ENCODE measurements at places on chromosomes 16 and 17.

- DNase-seq, result peak; percentile 66
Observed at GRCh38 chr17:8965394-8966168, at the start of gene PIK3R5. Gene PIK3R5 (minus strand): TSS chr17:8965707. CDS start chr17:8911494, 54,213 bp downstream.

DNA sequence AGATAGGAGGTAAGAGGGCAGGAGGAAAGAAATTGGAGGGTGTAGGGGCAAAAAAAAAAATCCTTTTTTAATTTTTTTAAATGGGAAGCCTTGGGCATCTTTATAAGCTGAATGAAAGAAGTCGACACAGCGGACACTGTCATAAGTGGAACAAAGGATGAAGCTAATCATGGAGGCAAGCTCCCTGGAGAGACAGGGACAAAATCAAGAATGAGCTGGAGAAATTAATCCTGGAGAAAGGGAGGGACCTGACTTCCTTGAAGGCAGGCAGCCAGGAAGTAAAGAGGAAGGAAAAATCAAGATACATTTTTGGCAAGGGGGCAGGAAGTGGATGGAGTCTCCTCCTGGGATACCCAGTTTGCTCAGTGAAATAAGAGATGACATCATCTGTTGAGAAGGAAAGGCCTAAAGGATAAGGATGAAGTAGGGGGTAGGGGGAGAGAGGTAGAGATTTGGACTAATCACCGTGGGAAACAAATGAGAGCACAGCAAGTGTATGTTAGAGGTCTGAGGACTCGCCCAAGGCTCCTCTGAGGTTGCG is 179.3 kb downstream of the SLC39A11 start:
- no peak for DNase-seq

DNA sequence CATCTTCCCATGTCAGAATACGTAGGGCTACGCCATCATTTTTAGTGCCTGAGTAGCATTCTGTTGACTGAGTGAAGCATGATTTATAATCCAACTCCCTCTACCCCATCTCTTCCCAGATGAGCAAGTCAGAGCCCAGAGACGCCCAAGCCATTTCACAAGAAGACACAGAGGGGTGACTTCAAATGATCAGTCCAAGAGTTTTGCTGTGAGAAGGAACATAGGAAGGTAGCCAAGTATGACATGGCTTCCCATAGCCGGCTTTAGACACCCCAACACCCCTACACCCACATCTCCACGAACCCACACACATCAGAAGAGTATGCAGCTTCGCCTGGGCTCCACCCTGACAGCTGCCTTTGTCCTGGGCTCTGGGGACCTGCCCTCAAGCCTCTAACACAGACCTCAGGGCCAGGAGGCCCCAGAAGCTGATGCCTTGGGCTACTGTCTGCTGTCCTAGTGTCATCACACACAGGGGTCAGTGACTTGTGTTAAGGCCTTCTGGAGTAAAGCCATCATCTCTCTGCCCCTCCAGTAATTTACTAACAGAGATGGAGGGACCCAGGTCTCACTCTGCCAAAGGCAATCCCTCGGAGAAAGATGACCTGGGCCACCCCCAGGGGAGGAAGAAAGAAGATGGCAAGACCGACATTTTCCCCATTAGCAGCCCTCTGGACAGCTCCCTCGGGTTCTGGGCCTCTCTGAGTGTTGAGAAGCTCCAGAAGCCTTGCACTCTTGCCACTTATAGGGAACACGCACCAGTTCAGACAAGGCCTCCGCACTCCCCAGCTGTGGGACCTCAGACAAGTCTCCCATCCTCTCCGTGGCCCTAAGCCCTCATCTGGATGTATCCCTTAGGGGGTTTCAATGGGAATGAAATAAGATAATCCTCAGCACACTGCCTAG is 38.7 kb upstream of the MRPS23 start:
- DNase-seq, result no peak

GRCh38 chr17:12680407-12680897 is 14.8 kb downstream of the MYOCD start:
- DNase-seq, result no peak

GRCh38 chr17:1060991-1061390 is 64.1 kb downstream of the TIMM22 start:
- DNase-seq, result peak; percentile 33

GRCh38 chr16:82567175-82567574 is 59.6 kb upstream of the CDH13 start:
- DNase-seq, result no peak

- no peak for DNase-seq
Observed at GRCh38 chr16:50303605-50304466, 37.5 kb downstream of the ADCY7 start.

DNA sequence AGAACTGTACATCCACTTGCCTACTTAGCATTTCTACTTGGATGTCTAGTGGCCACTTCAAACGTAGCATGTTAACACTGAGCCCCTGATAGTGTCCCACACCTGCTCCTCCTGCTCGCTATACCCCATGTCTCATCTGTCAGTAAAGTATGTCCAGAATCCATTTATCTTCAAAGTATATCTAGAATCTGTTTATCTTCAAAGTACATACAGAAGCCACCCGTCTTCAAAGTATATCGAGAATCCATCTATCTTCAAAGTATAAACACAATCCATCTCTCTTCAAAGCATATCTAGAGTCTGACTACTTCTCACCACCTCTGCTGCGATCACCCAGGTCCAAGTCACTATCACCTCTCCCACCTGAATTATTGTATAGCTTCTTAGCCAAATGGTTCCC is 43.8 kb downstream of the MYO1D start:
- DNase-seq, result no peak

GRCh38 chr17:59028328-59028727 is 78.4 kb downstream of the TRIM37 start:
- DNase-seq, result no peak

DNA sequence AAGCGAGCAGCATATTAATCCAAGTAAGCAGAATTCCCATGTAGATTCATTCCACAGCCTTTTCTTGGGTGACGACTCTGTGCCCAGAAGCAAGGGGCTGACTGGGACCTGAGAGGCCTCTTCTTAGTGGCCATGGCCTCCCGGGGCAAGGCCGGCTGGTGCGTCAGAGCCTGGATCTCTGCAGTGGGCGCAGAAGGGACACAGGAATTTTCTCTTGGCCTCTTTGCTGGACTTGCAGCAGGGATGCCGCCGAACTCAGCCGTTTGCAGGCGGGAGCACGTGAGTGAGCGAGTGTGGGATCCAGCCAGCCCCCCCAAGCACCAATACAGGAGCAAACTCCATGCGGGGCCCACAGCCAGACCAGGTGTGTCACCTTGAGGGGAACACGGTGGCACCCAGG is 151.8 kb downstream of the RPTOR start:
- DNase-seq, result no peak

GRCh38 chr17:50132104-50132794 is 2.3 kb upstream of the SAMD14 start:
- no peak for DNase-seq

GRCh38 chr17:77872199-77872598 is 86.3 kb upstream of the TNRC6C start:
- DNase-seq, result no peak

DNA sequence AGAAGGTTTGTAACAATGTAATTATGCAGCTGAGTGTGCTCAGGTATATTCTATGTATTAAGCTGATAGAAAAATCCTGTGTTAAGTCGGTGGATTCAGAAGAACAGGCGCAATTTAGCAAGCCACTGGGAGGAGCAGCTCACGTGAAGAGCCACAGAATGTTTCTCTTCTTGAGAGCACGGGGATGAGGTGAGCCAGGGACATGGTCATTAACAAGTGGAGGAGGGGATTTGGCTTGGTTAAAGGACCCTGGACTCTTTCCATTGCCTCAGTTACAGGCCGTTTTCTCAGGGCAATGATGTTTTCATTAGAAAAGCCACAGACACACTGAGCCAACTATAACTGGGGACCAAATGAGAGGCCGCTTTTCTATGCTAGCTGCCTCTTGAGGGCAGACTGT is 178.7 kb downstream of the SNX29 start:
- DNase-seq, result no peak

DNA sequence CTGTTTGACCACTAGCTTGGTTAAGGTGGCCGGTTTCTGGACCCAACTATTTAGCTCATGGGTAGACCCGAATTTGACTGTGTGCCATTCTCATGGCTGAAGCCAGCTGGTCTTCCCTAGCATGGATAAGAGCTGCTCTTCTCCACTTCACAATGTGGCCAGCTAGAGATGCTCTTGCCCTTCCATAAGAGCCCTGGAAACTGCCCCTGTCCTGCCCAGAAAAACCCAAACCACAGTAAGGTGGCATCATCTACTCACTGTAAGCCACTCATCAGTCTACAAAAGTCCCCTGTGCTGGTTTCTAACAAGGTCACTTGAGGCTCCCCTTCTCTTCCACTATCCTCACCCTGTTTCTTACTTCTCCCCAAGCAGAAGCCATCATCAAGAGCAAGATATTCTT is 165.1 kb downstream of the HS3ST2 start:
- DNase-seq, result no peak

DNA sequence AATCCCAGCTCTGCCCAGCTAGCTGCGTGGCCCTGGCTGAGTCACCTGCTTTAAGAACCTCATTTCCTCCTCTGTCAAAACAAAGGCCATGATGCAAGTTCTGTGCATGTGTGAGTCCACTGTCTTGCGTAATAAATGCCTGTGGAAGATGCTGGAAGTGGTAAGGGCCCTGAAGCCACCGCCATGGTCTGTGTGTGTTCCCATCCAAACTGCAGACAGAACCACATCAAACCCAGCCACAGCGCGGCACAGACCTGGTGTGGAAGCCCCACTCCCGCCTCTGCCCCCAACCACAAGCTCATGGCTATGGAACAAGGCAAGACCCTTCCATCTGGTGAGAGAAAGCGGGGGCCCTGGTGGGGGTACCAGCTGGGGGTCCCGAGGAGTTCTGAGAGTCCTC is 26.0 kb downstream of the NECAB2 start:
- peak; percentile 85 for DNase-seq

DNA sequence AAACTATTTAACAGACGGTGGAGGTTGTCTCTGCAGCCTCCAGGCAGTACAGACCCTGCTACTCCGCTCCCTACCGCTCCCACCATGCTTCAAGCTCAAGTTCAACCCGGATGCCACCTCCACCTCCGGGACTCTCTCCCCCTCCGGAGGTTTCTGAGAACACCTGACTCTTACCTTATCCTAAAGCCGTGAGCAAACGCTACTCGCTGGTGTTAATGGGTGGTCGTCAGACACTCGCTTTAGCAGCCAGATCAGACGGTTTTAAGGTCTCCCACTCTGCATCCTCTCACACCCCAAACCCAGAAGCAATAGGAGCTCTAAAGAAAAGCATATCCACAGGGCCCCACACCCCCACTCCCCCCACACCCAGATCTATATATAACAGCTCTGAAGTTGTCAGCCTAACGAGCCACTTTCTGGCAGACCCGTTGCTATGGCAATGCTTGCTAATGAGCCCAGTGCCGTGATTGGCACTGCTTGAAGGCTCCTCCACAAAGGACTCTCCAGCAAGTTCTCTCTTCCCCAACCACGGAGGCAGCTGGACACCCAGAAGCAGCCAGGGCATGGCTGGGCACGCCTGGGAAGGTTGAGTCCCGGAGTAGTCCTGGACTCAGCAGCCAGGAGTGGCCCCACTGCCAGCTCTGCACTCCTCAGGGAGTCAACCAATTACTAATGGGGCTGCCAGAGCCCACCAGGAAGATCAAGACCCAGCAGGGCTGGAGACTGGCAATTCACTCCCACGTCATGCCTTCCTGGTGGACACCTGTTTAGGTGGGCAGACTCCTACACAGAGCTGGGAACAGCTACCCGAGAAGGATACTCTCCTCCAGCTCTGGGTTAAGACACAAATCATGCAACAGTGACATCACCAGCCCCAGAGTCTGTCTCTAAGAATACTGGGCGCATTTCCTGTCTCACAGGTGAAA is 121.2 kb upstream of the RCVRN start:
- DNase-seq, result no peak

DNA sequence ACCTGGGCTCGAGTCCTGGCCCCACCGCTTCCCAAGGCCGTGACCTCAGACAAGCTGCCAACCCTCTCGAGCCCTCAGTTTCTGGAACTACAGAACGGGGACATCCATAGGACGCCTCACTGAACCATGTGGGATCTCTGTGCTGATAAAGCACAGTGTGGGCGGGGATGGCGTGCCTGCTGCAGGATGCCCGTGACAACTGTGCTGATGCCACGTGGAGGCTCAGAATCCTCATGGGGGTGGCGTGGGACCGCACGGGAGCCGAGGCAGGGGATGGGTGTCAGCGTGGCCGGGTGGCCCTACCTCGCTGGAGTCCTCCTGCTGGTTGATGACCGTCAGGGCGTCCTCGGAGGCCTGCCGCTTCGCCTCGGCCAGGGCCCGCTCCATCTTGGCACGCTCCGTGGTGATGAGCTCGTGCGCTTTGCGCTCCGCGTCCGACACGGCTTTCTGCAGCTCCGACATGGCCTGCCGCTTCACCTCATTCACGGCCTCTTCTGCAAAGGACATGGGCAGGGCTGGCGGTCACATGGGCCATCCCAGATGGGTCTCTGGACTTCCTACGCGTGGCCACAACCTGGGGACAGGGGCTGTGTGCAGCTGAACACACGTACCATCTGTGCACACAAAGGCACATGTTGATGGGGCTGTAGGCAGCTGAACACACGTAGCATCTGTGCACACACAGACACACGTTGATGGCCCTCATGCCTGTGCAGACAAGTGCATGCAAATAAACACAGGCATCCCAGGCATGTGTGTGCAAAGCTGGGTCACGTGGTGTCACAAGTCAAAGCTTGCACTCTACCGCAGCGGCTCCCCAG is 12.7 kb upstream of the PABPN1L start:
- DNase-seq, result no peak

DNA sequence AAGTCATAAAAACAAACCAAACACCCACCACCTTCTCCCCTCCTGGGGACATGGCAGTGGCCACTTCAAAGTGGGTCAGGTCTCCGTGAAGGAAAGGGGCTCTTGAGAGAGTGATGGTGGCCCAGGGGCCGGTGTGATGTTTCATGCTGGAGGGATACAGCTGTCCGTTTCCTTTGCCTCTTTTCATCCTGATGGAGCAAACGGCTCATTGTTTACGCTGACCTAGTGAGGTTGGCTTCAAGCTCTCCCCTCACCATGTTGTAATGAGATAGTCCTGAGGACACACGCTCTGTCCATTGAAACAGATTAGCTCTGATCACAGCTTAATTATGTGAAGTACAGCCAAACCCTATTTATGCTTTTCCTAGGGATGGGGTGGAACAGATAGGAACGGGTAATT is 34.2 kb downstream of the CDH13 start:
- no peak for DNase-seq

DNA sequence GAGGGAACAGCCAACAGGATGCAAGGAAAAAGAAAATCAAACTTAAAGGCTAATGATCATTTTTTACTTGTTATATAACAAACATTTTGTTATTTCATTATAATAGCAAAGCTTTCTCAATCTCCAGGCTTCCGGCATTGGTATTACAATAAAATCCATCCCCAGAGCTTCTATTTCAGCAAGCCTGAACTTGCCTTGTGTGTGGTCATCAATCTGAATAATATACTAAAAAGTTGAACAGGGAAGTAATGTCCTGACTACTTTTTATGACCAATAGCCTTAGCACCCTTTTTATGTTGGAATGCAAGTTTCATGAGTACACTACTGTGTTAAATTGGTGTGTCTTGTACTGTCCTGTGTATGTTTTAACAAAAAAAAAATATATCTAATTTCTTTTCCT is 27.1 kb upstream of the VWA3A start:
- no peak for DNase-seq
